ENCODE measurements at places on chromosomes 5 and 9.
A peak's percentile ranks its signal among the peaks of the same experiment; 100 is the strongest.

- DNase-seq = peak; percentile 32
Observed at GRCh38 chr9:12813960-12814876, 39.4 kb downstream of the LURAP1L start.

DNA sequence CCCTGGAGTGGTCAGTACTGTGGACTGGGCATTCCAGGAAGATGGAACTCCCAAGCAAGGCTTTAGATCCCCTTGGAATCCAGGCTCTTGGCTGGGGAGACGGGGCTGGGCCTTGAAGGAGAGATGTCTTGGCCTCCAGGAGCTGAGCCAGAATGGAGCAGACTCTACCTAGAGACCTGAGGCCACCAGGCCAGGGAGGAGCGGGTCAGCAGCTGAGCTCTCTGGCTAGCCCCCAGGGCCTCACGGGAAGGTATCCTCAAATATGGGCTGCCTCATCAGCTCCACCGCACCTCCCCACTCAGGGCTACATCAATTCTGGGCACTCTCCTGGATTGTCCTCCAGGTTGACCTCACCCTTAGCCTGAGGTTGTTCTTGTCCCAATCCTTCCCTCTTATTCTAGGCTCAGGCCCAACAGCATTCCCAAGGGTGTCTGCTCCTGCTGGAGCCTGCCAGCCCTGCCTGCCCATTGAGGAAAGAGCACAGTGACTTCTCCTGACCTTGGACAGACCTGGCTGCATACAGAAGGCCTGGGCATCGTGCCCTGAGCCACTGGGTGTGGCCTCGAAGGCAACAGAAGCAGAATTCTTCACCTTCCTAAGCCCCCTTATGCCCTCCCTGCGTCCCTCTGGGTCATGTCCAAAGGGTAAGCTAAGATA, 3.0 kb upstream of the PDLIM4 start:
- DNase-seq = no peak

DNA sequence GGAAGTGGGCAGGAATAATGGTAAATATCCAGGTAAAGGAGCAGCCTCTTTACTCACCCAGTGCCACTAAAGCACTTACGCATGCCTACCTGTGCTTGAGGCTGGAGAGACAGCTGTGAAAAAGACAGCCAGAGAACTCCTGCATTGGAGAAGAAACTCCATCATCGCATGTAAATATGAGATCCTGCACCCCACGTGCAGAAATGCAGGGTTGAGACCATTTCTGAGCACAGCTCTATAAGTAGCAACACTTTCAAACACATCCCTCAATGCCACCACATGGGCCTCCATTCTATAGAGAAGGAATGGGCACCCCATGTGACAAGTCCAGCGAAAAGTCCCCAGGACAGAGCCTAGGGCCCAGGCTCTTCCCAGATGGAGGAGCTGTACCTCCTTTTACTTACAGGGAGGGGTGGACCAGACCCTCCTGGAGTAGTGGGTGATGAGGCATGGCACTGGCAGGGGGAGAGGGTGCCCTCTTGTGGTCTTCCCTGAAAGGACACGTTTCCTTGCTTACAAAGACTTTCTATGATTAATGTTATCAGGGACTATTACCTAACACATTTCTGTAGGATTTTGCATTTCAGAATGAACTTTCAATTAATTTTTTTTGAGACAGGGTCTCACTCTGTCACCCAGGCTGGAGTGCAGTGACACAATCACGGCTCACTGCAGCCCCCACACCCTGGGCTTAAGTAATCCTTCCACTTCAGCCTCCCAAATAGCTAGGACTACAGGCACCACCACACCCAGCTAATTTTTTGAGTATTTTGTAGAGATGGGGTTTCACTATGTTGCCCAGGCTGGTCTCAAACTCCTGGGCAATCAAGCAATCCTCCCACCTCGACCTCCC, 55.3 kb upstream of the IL17B start:
- DNase-seq = peak; percentile 81

GRCh38 chr5:151661968-151662732, 24.6 kb downstream of the SPARC start:
- no peak for DNase-seq

GRCh38 chr5:7501061-7501460, 105.1 kb downstream of the ADCY2 start:
- no peak for DNase-seq

GRCh38 chr9:36416890-36417289, 16.8 kb upstream of the RNF38 start:
- DNase-seq = no peak

- DNase-seq = peak; percentile 50
Observed at GRCh38 chr5:160390787-160391696, 8.8 kb downstream of the FAM200C start.

DNA sequence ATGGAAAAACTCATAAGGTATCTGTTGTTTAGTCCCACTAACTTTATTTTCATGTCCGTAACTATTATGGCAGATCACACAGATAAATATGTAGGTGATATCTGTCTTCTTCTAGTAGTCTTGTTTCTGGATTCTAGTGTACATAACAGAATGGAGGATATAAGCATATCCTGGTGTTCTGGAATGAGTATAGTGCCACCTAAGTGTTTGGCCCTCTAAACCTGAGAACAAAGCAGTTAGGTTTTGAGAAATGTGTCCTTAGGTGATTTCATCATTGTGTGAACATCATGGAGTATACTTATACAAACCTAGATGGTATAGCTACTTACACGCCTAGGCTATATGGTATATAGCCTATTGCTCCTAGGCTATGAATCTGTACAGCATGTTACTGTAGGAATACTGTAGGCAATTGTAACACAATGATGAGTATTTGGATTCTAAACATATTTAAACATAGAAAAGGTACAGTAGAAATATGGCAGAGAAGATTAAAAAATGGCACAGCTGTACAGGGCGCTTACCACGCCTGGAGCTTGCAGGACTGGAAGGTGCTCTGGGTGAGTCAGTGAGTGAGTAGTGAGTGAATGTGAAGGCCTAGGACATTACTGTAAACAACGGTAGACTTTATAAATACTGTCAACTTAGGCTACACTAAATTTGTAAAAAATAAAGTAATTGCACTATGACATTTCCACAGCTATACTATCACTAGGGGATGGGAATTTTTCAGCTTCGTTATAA, 150.3 kb upstream of the SLC24A2 start:
- DNase-seq = no peak

- DNase-seq = peak; percentile 7
Observed at GRCh38 chr5:22431406-22431805, 421.7 kb downstream of the CDH12 start.

DNA sequence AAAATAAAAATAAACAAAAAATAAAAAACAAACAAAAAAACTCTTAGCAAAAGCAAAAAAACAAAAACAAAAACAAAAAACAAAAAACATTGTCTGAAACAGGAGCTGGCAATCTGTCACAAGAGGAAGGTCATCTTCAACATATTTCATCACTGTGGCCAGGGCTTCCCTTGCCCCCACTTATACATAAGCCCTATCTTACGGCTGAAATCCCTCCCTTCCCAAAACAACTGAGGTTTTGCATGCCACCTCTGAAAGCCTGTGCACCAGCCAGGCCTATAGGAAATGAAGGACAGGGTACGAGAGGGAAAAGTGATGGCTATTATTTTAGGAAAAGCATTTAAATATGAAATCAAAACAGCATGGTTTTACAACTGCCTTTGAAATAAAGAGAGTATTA, 10.8 kb downstream of the MTMR12 start:
- DNase-seq = no peak

GRCh38 chr5:64487283-64487682, 18.5 kb upstream of the RGS7BP start:
- no peak for DNase-seq

DNA sequence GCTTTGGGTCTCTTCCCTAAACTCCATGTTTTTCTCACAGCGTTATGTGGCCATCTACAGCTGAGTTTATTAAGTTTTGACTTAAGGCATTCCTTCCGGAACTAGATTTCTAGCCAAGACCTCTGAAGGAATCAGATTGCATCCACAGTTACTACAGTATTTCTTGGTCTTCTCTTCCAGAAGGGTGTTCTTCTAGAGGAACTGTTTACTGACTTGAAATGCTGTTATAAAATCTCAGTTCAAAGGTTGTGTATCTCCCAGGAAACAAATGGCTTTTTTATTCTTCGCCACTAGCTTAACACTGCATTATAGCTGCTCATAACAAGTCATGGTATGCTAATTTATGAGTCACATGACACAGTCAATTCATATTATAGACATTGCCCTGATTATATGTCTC, 55.3 kb upstream of the RAD23B start:
- DNase-seq = no peak

DNA sequence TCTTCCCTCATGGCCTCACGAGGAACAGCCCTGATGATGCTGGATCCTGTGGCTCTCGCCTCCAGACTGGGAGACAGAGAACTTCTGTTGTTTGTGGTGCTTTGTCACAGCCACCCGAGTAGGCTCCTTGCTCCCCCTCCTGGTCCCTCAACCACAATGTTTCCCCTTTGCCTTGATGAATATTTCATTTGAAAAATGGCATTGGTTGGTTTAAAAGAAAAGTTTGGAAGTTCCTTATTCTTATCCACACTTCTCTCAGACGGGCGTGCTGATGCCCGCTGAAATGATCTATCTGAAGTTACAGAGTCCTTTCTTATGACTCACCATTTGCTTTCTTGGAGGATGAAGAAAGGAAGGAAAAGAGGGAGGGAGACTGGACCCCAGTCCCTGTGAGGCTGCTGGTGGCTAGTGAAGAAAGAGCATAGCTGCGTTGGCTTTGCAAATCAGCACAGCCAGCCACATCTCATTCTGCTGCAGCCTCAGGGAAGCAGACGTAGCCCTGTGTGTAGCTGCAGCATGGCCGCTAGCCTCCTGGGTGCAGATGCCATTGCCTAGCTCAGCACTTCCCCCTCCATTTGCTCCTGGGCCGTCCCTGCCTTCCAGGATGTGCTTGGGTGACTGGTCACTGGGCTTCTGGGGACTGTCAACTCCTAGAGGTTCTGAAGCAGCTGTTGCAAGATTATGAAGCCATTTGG, 185.9 kb downstream of the ERCC6L2 start:
- peak; percentile 48 for DNase-seq

- DNase-seq = peak; percentile 4
Observed at GRCh38 chr9:126155756-126156664, 170.6 kb upstream of the MVB12B start.

DNA sequence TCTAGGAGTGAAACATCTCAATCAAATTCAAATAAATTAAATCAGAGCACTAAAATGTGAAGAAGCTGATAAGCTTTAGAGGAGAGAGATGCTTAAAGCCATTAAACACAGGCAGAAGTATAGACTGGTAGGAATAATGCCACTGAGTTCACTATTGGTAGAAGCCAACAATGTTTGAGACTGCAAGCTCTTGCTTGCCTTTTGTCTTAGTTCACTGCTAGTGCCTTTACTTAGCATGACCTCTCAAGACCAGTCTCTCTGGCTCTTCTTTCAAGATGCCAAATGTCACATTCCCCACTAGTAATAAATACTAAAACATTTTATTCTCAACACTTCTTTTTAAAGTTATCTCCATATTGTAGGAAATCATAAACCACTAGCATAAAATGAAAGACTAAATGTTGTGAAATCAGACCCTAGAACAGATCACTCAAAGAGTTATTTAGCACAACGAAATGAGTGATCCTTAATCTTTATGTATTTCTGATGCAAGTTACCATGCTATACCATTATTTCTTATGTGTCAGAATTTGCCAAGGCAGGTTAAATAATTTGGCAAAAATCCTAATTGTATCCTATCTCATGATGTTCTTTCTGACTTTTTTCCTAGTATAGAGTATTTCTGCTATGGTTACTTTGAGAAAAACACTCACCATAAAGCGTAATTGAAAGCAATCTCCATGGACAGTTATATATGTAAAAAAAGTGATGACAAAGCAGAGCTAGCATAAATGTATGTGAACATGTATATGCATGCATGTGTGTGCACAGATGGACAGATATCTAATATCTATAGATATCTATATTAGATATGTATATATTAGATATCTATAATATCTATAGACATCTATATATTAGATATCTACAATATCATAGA, 57.5 kb downstream of the PJA2 start:
- no peak for DNase-seq

Measured in HAP-1 (cell line).